Left hindlimb (tissue), 1 donor: ENCODE measurements at places on chromosomes 6 and 20.
A peak's percentile ranks its signal among the peaks of the same experiment; 100 is the strongest.

DNA sequence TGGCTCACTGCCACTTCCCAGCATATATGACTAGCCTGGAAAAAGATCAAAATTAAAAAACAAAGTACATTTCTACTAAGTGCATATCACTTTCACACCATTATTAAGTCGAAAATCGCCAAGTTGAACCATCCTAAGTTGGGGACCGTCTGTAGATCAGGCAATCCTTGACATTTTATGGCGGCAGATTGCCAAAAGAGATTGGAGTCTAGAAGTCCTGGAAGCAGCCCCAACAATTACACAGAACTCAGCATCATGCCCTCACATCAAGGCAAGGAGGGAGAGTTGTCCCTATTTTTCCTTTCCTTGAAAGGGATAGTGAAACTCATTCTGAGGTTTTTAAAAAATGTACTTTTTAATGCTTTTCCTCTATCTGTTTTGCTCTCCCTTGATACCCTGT lies 30.7 kb downstream of the SLC22A3 start:
- DNase-seq: no peak

DNA sequence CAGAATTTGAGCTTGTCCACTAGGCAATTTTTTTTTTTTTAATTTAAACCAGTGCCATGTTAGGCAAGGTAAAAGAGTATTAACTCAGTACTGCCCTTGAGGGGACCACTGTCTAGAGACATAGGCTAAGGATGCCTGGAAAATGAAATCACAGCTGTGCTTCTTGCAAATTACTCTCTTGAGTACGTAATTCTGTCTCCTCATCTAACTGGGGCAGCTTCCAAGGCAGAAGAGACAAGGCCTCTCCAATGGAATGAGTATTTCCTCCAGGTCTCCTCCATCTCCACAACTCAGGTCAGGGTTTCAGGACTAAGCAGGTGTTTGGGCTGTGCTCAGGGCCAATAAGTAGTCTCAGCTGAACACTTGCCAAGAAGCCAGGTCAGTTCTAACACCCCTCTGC lies 33.8 kb upstream of the MRPS10 start:
- DNase-seq: no peak

DNA sequence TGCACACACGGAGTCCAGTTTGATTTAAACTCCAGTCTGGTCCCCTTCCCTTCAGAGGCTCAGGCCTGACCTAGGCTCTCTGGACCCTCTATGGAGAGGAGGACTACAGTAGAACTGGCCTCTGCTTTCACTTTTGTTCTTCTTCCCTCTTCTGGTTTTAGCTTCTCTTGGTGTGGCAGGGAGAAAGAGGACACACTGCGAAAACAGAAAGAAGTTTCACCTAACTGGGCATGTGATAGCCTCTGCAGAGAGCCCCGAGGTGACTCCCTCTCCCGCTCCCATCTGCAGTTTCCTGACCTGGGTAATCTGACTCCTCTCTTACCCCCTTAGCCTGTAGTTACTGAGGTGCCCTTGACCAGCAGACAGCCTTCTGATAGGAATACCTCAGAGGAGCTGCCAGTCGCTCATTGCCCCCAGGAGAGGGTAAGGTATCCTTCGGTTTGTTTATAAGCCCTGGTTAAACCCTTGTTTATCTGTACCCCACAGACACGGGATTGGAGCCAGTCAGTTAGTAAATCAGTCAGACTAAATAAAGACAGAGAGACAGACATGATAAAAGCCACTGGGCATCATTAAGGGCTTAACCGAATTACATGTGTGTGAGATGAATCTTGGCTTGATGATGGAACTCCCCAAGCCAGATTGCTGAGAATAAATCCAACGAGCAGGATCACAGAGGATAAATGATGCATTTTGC lies 12.0 kb upstream of the DTNBP1 start:
- no peak for DNase-seq

DNA sequence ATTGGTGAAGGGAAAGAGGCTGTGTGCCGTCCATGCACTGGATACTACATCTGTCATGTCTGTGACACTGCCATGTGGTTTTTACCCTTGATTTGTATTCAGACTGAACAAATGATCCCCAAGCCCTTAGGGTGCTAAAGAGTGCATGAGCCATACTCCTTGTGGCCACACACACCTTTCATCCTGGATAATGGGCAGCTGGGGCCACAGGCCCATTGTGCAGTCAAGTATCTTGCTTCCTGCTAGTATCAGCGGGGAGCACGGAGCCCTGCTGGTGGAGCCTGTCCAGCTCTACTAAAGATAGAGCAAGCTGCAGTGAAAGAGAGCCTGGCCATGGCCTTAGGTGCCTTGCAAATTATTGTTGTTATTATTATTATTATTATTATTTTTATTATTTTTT lies 75.1 kb downstream of the SLX4IP start:
- no peak for DNase-seq

DNA sequence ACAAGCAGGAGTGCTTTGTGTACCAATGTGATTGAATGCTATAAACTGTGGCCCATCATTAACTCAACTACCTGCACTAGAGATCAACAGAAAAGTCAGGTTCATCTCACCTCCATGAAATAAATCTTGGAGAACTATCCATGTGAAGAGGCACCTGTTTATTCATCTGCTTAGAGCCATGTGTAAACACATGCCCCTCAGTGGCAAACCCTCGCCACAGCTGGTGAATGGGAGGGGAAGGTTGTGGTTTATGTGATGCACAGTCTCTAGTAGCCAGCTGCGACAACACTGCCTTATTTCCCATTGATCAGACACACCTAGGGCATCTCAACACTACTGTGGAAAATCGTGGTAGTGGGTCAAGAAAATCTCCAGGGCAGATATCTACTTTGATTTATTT lies 640.2 kb downstream of the PTPRT start:
- DNase-seq: no peak

DNA sequence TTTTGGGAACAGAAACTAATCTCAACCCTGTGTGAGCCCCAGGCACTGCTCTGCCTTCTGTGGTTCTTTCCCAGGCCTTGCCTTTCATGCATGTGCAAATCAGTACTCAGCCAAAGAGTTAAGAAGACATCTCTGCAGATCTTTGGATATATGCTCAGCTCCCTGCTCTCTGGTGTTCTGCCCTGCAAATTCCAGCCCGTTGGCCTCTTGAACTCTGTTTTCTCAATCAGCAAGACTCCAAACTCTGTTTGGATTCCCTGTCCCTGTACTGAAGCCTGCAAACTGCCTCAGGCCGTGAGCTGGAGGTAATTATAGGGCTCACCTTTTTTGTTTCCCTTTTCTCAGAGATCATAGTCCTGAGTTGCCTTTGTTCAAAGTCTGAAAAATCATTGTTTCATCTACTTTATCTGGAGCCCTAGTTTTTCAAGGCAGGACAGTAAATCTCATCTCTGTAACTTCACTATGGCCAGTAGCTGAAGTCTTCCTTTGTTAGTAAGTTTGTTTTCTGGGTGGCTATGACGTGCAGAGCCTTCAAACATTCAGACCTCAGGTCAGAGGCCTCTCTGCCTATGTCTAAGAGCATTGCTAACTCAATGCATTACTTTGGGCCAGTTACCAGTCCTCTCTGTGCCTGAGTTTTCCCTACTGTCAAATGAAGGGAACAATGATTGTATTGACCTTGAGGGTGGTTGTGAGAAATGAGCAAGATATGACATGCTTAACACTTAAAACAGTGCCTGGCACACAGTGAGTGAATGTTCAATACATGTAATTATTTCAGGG lies 15.9 kb upstream of the MDFI start:
- no peak for DNase-seq

DNA sequence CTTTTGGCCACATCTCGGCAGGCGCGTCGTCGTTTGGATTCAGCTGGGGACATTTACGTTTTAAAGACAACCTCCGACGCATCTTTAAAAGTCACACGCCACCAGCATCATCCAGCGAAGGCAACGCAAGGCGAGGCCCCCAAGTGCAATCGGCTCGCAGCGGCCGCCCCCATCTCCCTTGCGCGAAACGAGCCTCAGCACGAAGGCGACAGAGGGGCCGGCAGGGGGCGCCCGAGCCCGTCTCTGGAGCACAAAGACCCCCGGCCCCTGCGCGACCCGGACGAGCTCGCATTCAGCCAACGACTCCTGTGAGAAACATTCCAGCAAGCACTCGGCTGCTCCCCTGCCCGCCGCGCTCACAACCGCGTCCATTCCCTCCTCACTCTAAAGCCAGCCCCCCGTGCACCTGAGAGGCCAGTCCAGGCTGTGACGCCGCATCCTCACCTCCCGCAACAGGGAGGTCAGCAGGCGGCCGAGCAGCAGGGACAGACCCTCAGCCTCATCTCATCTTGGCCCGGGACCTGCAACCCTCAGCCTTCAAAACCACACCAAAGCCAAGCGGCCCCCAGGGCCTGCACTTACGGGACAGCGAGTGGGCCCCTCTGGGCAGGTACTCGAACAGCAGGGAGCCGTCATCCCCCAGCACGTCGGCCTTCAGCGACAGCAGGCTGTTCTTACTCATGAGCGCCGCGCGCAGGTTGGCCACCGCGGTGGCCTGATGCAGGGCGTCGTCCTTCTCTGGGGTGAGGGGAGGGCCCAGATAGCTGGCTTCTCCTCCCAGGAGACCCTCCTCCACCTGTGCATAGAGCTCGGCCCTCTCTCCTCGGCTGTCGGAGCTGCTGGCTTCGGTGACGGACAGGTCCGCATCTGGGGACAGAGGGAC lies 35.8 kb downstream of the SLC2A4RG start:
- peak; percentile 84 for DNase-seq

- no peak for DNase-seq
Measured at GRCh38 chr20:53950031-53950430, 120.4 kb downstream of the BCAS1 start.

DNA sequence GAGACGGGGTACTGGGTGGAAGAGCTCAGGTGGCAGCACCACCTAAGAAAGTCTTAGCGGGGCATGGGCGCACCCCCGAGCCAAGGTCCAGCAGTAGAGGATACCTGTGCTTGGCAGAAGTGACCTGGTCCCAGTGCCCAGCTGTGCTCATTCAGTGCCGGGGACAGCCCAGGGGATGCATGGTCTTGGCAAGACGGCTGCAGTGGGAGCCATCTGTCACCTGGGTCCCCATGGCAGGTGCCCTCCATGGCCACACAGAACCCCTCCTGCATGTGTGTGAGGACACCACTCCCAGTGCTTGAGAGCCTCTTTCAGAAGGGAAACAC lies 664.7 kb downstream of the QKI start:
- no peak for DNase-seq

GRCh38 chr6:165846123-165846966 lies 183.3 kb upstream of the PDE10A start:
- no peak for DNase-seq

DNA sequence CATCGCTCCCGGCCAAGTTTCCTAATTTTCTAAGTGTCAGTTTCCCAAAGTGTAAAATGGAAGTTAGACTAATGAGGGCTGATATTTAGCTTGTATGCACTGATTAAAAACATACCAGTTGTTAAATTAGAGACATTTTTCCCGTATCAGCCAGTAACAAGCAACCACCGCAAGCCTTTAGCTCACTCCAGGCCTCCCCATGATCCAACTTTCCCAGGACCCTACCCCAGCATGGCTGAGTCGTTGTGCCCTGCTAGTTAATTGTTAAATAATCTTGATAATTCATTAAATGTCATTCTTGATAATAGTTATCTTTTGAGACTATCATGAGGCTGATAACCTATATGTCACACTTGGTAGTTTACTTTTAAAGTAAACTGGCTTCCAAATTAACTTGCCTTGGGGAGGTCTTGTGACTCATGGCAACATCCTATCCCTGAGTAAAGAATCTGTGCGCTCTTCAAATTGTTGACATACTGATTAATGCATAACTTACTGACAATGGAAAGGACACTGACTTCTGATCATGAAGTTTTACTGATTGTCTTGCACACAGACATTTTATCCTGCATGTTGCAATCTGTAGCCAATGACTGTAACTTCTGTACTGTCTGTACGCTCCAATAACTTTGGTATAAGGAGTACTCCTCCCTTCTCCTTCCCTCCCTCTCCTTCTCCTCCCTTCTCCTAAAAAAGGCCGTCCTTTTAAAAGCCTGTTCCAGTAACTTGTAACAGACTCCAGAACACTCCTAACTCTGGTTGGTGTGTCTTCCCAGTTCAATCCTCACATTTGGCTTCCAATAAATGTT lies 6.3 kb upstream of the GTF3C6 start:
- DNase-seq: no peak

GRCh38 chr6:10297832-10298231 lies 117.0 kb downstream of the TFAP2A start:
- no peak for DNase-seq

DNA sequence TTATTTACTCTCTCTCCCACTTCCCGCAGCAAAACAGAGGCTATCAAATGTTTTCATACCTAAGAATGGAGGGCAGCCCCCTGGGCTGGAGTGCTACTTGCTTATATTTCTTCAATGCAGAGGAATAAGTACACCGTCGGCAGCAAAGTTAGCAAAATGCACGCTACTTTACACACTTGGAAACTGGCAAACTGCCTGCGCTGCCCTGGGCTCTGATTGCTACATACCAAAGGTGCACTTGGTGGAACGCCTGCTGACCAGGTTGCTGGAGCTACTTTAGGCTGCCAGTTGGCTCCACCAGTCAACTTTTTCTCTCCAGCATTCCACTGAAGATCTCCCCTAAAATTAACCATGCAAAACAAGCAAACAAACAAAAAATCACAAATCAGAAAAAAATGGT lies 62.4 kb downstream of the PRSS35 start:
- DNase-seq: no peak

DNA sequence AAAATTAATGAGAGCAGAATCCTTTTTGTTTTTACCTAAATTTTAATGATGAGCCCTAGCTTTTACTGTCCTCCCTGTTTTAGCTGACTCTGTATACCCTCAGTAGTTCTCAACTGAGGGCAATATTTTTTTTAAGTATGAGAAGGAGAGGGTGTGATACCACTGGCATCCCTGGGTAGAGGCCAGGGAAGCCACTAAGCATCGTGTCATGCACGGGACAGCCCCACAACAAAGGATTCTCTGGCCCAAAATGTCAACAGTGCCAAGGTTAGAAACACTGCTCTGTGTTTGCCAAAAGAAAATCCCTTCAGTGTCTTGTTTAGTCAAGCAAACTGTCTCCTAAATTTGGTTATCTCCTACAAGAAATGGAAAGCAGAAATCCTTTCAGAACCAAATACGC lies 210.4 kb downstream of the KCNQ5 start:
- DNase-seq: peak; percentile 28

- DNase-seq: peak; percentile 79
Measured at GRCh38 chr20:4601630-4602296, 119.9 kb upstream of the PRND start.

DNA sequence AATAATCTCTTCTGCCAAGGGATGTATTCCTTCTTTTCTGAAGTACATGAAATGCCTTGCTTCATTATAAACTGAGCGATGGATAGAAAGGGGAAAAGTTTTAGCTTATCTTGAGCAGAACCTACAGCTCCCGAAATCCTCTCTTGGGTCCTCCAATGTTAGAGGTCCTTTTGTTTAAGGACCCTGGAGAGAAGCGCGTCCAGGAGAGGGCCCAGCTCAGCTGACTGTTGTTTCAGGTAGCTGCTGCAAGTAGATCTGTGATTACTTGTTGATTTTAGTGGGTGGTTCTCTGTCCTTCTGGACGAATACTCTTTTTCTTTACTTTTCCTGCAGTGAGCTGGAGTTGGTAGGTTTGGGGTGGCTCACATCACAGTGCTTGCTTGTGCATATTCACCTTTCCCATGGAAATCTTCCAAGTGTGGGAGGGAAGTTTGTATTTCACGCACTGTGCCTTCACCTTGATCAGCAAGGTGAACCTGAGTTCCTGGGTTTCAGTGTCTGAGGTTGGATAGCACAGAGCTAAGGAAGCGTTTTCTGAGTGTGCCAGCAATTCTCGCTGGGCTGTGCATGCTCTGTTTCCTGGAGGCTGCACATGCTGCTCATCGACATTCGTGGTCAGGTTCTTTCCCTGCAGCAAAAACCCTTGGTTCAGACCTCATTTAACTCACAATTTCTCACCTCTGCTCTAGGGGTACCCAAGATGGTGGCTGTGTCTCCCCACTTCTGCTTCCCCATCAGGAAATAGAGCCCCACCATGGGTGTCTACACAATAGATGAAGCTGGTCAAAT lies 176.3 kb downstream of the JARID2 start:
- no peak for DNase-seq
